ENCODE measurements at places on chromosomes 7 and 10. TPM values are rescaled to one million over a fixed set of nuclear protein-coding genes. Genes with fewer than 3 reads are reported as not detected.

- DNase-seq: no peak
Measured at GRCh38 chr10:119167041-119167440, 1.5 kb upstream of the SFXN4 start.

DNA sequence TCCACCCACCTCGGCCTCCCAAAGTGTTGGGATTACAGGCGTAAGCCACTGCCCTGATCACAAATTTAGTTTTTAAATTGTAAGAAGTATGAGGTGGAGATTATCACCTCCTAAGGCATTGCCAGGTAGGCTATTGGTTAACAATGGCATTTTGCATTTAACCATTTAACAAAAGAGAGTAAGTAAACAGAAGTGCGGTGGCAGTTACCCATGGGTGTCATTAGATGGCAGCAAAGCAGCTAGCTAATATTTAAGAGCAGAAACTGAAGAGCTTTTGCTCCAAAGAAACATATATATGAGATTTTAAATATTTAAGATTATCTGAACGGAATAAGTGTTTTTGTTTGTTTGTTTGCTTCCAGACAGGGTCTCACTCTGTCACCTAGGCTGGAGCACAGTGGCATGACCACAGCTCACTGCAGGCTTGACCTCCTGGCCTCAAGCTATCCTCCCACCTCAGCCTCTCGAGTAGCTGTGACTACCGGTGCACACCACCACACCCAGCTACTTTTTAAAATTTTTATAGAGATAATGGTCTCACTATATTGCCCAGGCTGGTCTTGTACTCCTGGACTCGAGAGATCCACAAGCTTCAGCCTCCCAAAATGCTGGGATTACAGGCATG lies 325.5 kb upstream of the C7orf33 start:
- no peak for DNase-seq

GRCh38 chr10:132004052-132004451 lies 22.3 kb upstream of the BNIP3 start:
- DNase-seq: no peak

Gene MMP21
- not detected for total RNA-seq
